ENCODE measurements at places on chromosomes 16 and 17. TPM values are rescaled to one million over a fixed set of nuclear protein-coding genes. Genes with fewer than 3 reads are reported as not detected.

- H3K27me3 ChIP-seq = no peaks in the 10 kb centered on the region
- H3K4me1 ChIP-seq = peaks cover 9% of the 10 kb centered on the region
- no peak overlapping the region for H3K27ac ChIP-seq
- no peak for DNase-seq
- peaks cover 3% of the 10 kb centered on the region for H3K36me3 ChIP-seq
- H3K4me3 ChIP-seq = no peak overlapping the region
These were observed 2.4 kb downstream of the PIMREG start for GRCh38 chr17:6446516-6447100.

DNA sequence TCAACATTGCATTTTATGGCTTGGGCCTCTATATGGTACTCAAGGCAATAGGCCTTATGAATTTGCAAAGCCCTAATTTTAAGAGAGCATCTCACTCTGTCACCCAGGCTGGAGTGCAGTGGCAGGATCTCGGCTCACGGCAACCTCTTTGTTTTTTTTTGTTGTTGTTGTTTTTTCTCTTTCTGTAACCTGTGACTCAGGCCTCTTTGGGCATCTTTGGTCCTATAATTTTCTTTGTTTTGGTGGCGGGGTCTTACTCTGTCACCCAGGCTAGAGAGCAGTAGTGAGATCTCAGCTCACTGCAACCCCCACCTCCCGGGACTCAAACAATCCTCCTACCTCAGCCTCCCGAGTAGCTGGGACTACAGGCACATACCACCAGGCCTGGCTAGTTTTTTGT is 21.8 kb upstream of the HERPUD1 start:
- peaks cover 2% of the 10 kb centered on the region for H3K4me1 ChIP-seq
- no peak for DNase-seq

DNA sequence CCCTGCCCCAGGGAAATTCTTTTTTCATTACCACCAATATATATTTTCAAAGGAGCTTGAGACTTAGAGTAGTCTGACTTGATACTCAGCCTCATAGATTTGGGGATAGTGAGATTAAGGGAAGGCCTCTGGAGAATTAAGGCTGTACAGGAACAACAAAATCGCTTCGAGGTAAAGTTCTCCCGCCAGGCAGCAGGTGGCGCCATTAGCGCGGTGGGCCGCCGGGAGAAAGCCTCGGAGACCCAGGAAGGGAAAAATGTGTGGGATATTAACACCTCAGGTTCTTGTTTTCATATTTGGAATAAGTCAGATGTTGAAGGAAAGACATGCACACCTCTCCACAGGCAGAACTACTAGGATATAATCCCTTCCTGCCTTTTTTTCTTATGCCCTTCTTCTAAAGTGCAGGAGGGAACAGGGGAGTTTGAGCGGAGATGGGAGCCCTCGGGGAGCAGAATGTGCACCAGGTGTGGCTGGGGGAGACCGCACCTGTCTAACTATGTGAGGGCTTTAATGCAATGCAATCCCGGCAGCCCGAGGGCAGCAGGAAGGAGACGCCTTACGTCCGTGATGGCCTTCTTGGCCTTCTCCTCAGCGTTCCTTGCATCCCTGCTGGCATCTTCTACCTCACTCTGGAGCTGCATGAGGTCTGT is 25.9 kb downstream of the MYH3 start:
- H3K27me3 ChIP-seq = no peaks in the 10 kb centered on the region
- no peaks in the 10 kb centered on the region for H3K36me3 ChIP-seq
- H3K27ac ChIP-seq = no peak overlapping the region
- DNase-seq = no peak
- H3K4me1 ChIP-seq = no peaks in the 10 kb centered on the region

- H3K27me3 ChIP-seq = no peaks in the 10 kb centered on the region
- no peaks in the 10 kb centered on the region for H3K36me3 ChIP-seq
- no peaks in the 10 kb centered on the region for H3K4me1 ChIP-seq
- DNase-seq = peak; percentile 20
- H3K27ac ChIP-seq = no peak overlapping the region
These were observed 18.0 kb upstream of the ABCA5 start for GRCh38 chr17:69344939-69345338.

GRCh38 chr17:21043296-21044232 is 753 bp upstream of the USP22 start:
- peak overlapping the region; percentile 74 for H3K4me3 ChIP-seq
- H3K27me3 ChIP-seq = no peaks in the 10 kb centered on the region
- no peaks in the 10 kb centered on the region for H3K36me3 ChIP-seq
- peak; percentile 99 for DNase-seq

The SEPTIN1 gene
- total RNA-seq = 0.26 TPM

The FBXW10 gene
- under 0.01 TPM for total RNA-seq

The CDIP1 gene
- total RNA-seq = 4.9 TPM

The TMIGD1 gene
- not detected for total RNA-seq

The JPH3 gene
- total RNA-seq = not detected

All from fibroblast of lung (primary cell).